ENCODE measurements at places on chromosomes 1 and 21. TPM values are rescaled to one million over a fixed set of nuclear protein-coding genes. Genes with fewer than 3 reads are reported as not detected.

The MCOLN2 gene
- total RNA-seq, result 0.88 TPM

The NMNAT2 gene
- 2.5 TPM for total RNA-seq

The MARCKSL1 gene
- 15.9 TPM for total RNA-seq

The HAO2 gene
- not detected for total RNA-seq

- DNase-seq, result no peak
Observed at GRCh38 chr21:36555199-36555800, 75.4 kb upstream of the CLDN14 start.

DNA sequence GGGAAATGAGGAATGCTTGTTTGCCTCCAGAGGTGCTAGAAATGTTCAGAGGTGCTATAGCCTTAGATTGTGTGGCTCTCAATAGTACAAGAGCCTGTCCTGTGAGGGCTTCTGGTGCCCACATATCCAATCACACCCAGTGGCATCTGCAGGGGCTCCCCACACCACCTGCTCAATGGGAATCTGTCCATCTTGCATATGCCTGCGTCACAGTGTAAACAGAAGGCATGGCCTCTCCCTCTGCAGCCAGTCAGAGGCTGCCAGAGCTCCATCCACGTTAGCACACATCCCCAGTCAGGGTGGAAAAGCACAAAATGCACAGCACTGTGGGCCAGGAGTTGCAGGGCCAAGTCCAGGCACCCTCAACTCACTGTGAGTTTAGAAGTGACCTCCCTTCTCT is 113.6 kb upstream of the GRIK3 start:
- no peak for DNase-seq

GRCh38 chr1:60017508-60018205 is 55.9 kb downstream of the C1orf87 start:
- no peak for DNase-seq

DNA sequence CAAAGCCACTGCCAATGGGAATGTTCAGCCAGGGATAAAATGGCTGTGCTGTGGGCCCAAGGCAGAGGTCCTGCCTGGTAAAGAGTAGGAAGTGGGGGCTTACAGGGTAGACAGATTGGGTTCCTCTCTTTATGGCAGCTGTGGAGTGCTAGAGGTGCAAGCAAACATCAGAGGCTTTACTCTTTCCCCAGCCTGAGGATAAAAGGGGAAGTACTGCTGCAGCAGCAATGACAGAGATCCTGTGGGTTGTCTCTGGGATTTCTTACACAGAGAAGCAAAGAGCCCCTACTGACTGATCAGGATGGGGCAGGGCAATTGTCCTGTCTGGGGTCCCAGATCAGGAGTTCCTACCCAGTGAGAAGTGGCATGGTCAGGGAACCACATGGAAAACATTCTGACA is 54.2 kb downstream of the DRAM2 start:
- DNase-seq, result no peak

DNA sequence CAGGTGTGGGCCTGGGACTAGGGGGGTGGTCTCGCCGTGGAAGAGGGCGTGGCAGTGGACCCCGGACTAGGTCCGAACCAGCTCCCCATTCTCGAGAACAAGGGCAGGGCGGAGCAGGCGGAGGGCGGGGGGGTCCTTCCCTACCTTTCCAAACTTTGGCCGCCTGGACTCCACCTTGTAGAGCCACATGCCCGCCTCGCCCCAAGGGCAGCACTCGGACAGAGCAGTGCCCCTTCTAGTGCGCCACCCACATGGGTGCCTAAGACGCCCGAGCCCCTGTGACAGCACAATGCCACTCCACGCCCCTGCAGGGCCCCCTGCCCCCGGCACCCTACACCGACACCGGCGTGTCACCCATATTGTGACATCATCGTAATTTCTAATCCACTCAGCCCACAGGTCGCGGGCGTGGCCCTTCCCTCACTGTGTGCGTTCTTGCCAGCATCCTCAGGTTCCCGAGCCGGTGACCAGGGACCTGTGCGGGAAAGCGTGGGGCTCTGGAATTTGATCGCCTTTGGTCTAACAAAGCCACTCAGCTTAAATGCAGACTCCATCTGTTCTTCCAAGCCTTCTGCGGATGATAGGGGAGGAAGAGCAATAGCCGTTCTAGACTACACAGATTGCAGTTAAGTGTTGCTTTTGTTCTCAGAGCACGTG is 553 bp upstream of the STMN1 start:
- DNase-seq, result no peak

GRCh38 chr1:173405834-173406233 is 71.3 kb upstream of the PRDX6 start:
- peak; percentile 74 for DNase-seq

GRCh38 chr21:39979321-39979720 is 112.1 kb downstream of the PCP4 start:
- no peak for DNase-seq

DNA sequence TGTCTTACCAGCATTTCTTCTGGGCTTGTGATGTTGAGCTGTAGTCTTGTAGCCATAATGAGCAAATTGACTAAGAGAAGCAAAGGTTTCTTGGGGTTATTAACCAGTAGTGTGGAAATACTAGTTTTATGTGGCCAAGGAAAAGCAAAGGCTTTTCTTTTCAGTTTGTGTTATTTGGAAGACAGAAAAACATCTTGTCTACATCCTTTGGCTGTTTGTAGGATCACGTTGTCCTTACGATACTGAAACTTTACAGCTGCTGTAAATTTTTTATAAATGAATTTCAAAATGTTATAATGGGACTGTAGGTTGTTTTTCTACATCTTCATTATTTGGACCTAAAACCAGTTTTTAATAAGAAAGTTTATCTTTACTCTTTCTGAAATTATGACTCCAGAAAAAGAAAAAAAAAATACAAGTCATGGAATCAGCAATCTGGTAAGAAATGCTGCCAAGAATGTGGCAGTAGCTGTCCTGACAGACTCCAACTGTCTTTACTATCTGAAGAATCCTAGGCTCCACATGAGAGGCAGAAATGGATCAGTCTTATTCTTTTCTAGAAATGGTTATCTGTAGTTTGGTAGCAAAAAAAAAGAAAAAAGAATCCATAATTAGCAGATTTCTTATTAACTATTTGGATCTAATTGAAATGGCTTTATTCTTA is 41.6 kb upstream of the QSOX1 start:
- DNase-seq, result no peak

Measured in osteoblast (primary cell).